Glutamatergic neuron (in vitro differentiated cells): ENCODE measurements at places on chromosomes 5 and 9. TPM values are rescaled to one million over a fixed set of nuclear protein-coding genes. Genes with fewer than 3 reads are reported as not detected.

Gene CYLC2
- total RNA-seq = not detected

Gene NUP188
- 63.6 TPM for total RNA-seq

Gene NRG2
- 0.81 TPM for total RNA-seq

Gene RNF130
- 104 TPM for total RNA-seq

Gene LCN9
- total RNA-seq = not detected

Gene PLPP1
- total RNA-seq = 17.4 TPM

Gene SPINK7
- total RNA-seq = not detected

- no peak overlapping the region for H3K4me3 ChIP-seq
- DNase-seq = no peak
- H3K27me3 ChIP-seq = peaks cover 2% of the 10 kb centered on the region
- H3K4me1 ChIP-seq = peaks cover 4% of the 10 kb centered on the region
- H3K27ac ChIP-seq = no peak overlapping the region
- H3K36me3 ChIP-seq = no peaks in the 10 kb centered on the region
Measured at GRCh38 chr5:26940994-26941393, 97.4 kb downstream of the CDH9 start.

GRCh38 chr9:136617746-136618579 is 44.8 kb upstream of the EGFL7 start:
- no peaks in the 10 kb centered on the region for H3K27me3 ChIP-seq
- no peak for DNase-seq
- no peak overlapping the region for H3K4me3 ChIP-seq

DNA sequence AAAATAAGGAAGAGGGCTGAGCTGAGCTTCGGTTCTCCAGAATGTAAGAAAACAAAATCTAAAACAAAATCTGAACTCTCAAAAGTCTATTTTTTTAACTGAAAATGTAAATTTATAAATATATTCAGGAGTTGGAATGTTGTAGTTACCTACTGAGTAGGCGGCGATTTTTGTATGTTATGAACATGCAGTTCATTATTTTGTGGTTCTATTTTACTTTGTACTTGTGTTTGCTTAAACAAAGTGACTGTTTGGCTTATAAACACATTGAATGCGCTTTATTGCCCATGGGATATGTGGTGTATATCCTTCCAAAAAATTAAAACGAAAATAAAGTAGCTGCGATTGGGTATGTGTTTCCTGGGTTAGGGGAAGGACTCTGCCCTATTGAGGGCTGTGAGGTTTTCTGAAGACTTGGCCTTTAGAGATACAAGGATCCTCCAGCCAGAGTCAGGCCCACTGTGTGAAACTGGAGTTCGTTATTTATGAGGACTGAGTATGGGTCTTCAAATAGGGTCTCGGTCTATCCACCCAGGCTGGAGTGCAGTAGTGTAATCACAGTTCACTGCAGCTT is 3.8 kb downstream of the EGR1 start:
- H3K36me3 ChIP-seq = peaks cover 5% of the 10 kb centered on the region
- DNase-seq = no peak
- no peak overlapping the region for H3K4me3 ChIP-seq

DNA sequence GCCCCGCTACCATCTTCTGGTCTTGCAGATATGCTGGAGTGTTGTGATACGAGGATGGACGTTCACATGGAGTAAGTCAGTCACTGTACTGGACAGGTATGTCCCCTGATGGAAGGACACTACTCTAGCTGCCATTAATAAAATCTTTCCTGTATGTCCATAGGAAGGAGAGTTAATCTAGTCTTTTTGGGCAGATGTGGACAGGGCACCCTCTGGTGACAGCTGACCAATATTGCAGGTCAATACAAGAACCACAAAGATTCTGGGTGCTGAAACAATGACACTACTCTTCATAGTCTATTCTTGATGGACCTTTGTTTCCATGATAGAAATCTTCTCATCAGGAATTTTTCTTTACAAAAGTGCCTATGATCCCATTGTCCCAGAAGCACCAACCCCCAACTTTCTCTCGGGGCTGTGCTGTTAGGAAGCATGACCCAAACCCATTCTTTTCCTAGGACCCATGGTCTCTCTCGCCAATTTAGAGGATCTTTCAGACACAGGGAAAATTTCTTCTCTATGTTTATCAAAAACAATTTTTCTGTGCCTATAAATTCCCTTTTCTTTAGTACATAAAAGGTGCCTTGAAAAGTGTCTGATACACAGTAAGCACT is 376.9 kb downstream of the DTWD2 start:
- DNase-seq = peak; percentile 70
- H3K27ac ChIP-seq = no peak overlapping the region
- H3K4me1 ChIP-seq = no peaks in the 10 kb centered on the region
- H3K27me3 ChIP-seq = no peaks in the 10 kb centered on the region

GRCh38 chr9:72982146-72982799 is 29.4 kb upstream of the ALDH1A1 start:
- no peaks in the 10 kb centered on the region for H3K27me3 ChIP-seq
- no peak overlapping the region for H3K27ac ChIP-seq
- no peak overlapping the region for H3K4me3 ChIP-seq
- H3K4me1 ChIP-seq = no peaks in the 10 kb centered on the region

GRCh38 chr9:129906298-129906697 is 71.0 kb downstream of the USP20 start:
- H3K4me3 ChIP-seq = no peak overlapping the region
- H3K4me1 ChIP-seq = peaks cover 10% of the 10 kb centered on the region
- peaks cover 2% of the 10 kb centered on the region for H3K27me3 ChIP-seq
- H3K27ac ChIP-seq = no peak overlapping the region

DNA sequence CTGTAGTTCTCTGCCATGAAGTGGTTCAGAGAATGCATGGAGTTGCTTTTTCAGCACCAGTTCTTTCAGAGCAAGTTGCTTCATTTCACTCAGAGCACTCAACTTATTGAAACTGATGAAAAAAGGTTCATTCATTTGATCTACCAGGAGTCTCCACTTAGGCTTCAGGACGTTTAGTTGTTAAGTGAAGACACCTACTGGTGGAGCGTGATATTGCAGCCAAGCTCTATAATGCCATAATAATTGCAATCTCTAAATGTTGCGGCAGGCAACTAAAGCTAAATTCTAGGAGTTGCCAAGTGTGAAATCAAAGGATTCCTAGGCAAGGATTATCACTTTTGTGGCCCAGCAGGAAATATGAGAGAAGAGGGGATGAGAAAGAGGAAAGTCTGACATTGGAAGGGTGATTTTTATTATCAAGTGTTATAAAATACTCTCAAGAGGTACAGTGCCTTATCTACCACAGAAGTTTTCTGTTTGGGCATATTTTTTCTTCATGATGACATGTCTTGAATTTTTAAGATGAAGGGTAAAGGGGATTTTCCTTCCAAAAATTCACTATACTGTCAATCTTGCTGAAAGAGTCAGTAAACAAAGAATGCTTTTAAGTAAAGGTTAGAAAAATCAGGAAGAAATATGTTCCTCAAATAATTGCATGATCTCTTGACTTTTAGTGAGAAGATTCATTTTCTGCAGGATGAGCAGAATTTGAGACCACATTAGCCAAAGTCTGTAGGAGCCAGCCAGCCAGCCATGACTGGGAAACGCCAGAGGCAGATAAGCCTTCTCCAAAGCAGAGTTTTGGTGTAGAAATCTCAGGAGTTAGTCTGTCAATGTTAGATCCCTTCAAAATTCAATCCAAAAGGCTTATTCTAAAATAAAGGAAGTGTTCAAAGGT is 83.4 kb downstream of the SH3PXD2B start:
- H3K4me1 ChIP-seq = no peaks in the 10 kb centered on the region
- H3K27me3 ChIP-seq = peaks cover 3% of the 10 kb centered on the region
- no peak overlapping the region for H3K4me3 ChIP-seq
- H3K27ac ChIP-seq = no peak overlapping the region
- H3K36me3 ChIP-seq = peaks cover 33% of the 10 kb centered on the region
- DNase-seq = peak; percentile 45
